ENCODE measurements at places on chromosomes 7 and 10.

DNA sequence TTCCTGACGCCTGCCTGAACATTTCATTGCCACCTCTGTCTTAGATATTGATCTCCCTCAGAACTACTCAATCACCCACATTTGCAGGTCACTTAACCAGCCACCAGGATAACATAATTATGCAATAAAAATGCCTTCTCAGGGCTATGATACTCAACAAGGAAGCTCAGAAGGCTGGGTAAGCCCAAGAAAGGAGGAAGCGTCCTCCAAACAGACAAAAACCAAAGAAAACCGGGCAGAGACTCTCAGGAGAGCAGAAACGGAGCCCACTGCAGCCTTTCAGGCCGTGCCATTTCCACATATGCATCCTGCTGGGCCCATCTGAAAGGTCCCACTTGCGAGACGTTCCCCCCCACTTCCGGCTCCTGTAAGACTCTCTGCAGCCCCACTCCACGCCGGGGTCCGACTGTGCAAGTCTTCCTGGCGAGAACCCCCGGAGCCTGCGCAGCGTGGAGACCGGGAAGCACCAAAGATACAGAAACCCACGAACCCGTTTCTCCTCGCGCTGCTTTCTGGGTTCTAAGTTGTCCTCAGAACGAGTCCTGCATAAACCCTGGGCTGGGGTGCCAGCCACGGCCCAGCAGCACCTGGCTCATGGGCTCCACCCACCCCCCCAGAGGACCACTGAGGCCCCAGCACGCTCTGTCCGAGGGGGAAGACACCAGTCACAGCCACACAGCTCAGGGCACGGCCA is 83.7 kb downstream of the DIP2C start:
- no peak for DNase-seq

DNA sequence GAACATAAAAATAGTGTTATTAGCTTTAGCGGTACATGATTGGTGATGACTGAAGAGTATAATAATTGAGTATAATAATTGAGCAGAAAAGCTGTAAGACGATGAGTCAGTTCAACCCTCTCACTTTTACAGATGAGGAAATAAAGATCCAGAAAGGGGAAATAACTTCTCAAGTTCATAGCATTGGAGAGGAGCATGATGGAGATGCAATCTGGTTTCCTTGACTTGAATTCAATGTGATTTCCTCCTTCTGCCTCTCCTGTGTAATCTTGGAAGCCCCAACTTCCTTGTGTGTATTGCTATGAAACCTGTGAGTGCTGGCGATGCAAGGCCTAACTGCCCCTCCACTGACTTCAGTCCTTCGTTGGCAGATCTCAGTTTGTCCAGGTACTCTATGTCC is 265.1 kb downstream of the LRMDA start:
- no peak for DNase-seq

GRCh38 chr10:60661637-60662036 is 116.6 kb upstream of the CDK1 start:
- no peak for DNase-seq

- DNase-seq = no peak
Observed at GRCh38 chr7:142463401-142463850, 205.6 kb upstream of the PRSS58 start.

DNA sequence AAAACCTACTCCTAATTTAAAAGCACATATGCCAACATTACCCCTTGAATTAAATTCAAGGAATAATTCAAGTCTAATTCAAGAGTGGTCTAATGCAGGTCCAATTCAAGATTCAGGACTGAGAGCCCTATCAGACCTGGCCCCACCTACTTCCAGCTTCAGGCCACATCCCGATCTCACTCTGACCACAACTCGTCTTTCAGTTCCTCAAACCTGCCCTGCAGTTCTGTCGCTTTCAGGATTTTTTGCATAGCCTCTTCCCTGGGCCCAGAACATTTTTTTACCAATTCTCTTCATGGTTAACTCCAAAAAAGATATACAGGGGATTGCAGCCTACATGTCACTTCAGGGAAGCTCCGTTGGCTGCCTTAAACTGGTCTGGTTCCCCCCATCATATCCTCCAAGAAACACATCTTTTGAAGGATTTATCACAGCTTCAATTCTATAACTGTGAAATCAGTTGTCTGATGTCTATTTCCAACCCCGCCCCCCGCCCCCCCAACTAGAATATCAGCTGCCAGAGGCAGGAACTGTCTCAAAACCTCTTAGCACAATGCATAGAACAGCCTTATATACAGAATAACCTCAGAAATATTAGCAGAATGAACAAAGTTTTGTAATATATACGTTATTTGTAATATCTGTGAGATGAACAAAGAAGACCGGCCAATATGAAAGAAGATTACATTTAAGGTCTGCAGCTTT is 20.8 kb downstream of the CCDC6 start:
- no peak for DNase-seq

DNA sequence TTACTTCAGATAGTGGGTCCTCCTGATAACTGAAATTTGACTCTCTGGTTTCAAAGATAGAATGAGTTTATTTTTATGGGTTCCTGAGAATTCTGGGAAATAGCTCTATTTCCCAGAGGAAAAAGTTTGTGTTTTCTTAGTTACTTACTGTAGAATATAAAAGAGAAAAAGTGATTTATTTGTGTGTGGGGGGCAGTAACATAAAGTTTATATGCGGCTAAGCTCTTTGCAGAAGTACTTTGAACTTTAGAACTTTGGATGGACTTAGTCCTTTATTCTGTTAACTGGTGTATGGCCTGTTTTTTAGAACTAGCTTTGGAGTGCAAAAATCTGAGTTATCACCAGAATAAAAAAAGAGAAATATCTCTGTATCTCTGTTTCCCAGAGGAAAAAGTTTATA is 157.1 kb downstream of the BBS9 start:
- DNase-seq = no peak

GRCh38 chr7:129368389-129368986 is 65.7 kb upstream of the STRIP2 start:
- no peak for DNase-seq

- peak; percentile 93 for DNase-seq
Observed at GRCh38 chr10:102114861-102115618, 5.1 kb downstream of the LDB1 start.

- DNase-seq = no peak
Observed at GRCh38 chr10:132077091-132077490, 11.3 kb downstream of the JAKMIP3 start.

DNA sequence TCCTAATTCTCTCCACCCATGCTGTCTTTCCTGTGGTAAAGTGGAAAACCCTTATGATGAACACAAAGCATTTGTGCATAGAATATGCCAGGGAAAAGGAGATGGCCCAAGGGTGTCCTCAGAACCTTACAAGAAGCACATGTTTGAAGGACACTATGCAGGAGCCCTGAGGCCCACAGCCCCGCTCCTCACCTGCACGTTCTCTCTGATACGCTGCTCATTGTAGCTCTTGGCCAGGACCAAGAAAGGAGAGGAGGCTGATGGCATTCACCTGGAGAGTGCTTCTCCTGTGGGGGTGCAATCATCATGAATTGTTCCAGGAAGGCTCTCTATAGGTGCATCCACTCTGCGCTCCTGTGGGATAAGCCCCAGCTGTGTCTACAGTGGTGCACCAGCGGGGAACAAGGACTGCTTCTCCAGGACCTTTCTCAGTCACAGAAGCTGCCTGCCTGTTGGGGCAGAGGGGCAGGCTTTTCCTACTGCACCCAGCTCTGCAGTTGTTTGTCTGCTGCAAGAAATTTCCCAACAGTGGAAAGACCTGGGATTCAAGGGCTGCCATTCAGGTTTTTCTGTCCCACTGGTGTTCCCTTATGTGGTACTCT is 19.9 kb downstream of the AKR1C2 start:
- no peak for DNase-seq

DNA sequence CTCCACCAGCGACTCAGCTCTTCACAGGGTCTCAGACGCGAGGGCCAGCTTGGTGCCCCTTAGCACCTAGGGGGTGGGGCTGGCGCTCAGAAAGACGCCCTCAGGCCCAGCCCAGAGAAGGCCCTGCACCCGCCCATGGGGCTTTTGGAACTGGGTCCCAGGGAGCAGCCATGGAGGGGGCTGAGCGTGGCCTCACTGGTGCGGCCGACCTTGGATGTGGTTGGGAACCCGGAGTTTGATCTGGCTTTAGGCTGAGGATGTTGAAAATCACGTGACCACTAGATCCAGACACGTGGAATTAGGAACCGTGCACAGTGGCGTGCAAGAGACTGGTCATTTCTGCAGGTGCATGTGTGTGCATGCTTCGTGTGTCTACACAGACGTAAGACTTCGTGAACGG is 185.4 kb downstream of the DNAJB6 start:
- DNase-seq = peak; percentile 50

DNA sequence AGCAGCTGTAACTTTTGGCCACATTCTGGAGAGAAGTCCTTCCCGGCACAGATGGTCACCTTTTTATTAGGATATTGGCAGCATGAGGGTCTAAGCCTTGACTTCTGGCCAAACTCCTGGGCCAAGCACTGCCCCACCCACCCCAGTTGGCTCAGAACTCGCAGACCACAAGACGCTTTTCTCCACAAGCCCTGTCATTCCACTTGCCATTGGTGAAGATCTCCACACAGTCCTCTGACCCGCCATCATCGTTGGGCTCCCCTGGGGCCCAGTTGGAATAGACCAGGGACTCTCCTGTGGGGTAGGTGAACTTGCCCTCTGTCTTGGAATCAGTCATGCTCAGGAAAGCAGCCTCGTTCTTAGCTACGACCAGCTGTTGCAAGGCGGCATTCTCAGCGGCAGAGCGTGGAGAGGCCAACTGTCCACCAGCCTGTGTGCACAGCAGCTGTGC is 11.2 kb downstream of the SFTPD start:
- peak; percentile 30 for DNase-seq

DNA sequence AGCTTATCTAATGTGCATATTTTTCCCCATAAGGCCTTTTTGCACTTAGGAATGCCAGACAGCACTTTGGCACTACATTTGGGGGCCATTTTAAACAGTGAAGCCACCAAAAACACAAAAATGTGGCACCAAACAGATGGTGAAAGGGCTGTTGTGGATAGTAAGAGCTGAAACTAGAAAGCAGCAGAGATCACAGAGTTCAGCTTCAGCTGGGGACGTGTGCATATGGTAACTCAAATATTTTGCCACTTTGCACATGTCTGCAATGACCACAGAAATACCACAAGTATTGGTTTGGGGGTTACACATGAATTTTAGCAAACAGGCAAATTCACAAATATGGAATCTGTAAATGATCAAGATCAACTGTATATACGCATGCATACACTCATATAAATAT is 72.8 kb downstream of the PODXL start:
- DNase-seq = no peak

DNA sequence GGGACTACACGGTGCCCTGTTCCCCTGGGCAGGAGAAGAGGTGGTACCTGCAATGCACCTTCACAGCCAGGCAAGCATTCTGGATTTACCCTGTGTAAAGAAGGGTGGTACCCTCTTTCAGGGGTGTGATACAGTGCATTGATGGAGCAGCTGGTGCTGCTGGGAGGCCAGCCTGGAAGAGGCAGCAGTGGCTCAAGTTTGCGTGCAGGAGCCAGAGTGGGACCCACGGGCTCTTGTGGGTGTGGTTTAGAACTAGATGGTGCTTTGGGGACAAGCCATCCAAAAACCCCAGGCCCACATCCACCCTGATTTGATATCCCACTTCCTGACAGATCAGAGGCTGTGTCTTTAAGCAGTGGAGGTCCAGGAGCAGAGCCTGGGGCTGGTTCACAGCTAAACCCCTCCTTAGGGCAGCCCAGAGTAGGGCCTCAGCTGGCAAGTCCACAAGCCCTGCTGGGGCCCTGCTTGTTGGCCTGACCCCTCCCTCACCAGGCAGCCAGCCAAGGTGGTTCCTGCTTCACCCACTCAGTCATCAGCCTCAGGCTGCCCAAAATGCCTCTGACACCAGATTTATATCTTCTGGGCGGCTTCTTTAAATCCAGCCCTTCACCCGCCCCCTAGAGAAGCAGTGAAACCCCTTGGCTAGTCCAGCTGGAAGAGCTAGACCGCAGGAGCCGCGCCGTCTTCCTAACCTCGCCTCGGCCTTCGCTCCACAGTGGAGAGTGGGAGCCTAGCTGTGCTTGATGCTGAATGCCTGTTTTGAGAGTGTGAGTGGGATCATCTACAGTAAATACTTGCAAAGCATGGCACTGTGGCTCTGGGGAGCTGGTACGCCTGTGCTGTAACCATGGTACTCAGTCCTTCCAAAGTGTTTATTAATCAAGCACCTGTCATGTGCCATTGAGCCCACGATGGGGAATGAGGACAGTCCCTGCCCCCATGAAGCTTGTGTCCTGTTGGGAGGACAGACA is 1.4 kb upstream of the ASIC3 start:
- DNase-seq = no peak

DNA sequence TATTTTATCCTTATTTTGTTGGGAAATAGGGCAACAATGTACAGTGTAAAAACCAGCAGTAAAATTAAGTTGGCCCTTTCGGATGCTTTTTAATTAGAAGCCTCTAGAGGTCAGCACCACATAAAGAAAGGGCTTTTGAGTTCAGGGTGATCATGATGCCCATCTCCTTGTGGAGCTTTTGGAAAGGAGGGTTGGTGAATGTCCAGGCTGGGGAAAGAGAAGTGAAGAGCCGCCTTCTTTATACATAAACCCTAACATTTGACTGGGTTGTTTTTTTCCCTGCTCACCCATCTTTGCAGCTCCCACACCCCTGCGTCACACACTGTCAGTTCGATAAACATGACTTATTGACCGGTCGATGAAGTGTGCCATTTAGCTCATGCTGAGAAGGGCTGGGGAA is 29.8 kb downstream of the MTURN start:
- DNase-seq = no peak

DNA sequence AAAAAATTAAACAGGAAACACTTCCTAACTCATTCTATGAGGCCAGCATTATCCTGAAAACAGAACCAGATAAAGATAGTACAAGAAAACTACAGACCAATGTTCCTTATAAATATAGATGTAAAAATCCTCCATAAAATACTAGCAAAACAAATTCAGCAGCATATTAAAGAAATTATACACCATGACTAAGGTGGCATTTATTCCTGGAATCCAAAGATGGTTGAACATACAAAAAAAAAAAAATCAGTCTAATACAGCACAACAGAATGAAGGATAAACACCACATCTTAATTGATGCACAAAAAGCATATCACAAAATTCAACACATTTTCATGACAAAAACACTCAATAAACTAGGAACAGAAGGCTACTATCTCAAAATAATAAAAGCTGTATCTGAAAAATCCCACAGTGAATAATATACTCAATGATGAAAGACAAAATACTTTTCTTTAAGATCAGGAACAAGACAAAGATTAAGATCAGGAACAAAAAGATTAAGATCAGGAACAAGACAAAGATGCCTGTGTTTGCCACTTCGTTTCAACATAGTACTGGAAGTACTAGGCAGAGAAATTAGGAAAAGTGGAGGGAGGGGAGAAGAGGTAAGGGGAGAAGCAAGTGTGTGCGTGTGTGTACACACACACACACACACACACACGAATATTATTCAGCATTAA is 95.6 kb downstream of the SNX13 start:
- DNase-seq = no peak

GRCh38 chr7:15929411-15929810 is 242.9 kb upstream of the MEOX2 start:
- DNase-seq = no peak

- DNase-seq = no peak
Observed at GRCh38 chr10:71015674-71016073, 127.3 kb upstream of the PCBD1 start.

GRCh38 chr10:71048971-71049615 is 160.7 kb upstream of the PCBD1 start:
- no peak for DNase-seq

- DNase-seq = no peak
Observed at GRCh38 chr7:1080252-1080920, 7.5 kb upstream of the GPER1 start.

- no peak for DNase-seq
Observed at GRCh38 chr7:88357781-88358525, 51.3 kb upstream of the STEAP4 start.

Data from activated CD8-positive, alpha-beta memory T cell treated with anti-CD3 and anti-CD28 coated beads for 24 hours (primary cell).